NCI-H69 (cell line): ENCODE measurements at places on chromosomes 2 and 18.

DNA sequence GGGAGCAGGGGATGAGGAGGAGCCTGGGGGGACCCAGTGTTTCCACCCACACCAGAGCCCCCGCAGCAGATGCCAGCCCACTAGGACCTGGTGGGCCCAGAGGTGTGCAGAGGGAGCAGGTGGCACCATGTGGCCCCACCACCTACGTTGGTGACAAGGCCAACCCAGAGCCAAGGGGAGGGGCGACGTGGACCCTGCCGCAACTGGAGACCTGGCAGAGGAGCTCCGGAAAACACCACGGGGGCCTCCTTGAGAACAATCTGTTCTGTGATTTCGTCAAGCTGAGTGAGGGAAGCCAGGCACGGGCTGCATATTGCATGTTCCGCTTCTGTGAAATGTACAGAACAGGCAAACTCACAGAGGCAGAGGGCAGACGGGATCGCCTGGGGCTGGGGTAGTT is 49.1 kb upstream of the GPC1 start:
- no peak for DNase-seq

GRCh38 chr2:95056044-95056443 is 30.5 kb downstream of the MAL start:
- no peak for DNase-seq

- peak; percentile 36 for DNase-seq
These were observed 67.5 kb upstream of the MBOAT2 start for GRCh38 chr2:9071032-9071431.

DNA sequence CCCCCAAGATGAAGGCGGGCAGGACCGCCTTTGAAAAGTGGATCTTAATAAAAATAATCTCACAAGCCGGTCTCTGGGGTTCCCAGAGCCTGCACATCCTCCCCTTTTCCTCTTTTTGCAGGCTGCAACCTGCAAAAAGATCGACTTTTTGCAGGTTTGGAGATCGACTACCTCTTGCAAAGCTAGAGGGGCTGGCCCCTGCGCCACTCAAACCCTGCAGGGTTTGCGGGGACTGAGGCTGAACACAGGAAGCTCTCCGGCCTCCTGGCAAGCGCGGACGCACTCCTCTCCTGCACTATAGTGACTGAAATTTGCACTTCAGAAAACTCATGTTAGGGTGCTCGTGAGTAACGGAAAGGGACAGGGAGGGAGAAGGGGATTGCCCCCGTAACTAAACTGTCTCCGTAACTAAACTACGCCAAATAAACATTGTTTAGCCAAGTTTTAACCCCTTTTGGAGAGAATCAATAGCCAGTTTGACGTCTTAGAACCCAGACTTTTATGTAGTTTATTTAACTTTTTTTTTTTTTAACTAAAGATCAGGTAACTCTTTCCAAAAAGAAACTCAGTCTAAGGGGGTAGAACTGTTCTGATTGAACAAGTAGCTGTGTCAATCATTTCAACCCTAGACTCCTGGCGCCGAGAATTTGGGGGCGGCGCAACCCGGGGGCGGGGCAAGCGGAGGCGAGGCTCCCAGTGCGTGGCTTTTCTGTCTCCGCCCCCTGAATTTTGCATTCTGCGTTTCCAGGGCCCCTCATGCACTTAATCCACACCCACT is 2.5 kb downstream of the IGFBP5 start:
- peak; percentile 94 for DNase-seq

- no peak for DNase-seq
These were observed 217.0 kb upstream of the BOD1L2 start for GRCh38 chr18:56929886-56930285.

DNA sequence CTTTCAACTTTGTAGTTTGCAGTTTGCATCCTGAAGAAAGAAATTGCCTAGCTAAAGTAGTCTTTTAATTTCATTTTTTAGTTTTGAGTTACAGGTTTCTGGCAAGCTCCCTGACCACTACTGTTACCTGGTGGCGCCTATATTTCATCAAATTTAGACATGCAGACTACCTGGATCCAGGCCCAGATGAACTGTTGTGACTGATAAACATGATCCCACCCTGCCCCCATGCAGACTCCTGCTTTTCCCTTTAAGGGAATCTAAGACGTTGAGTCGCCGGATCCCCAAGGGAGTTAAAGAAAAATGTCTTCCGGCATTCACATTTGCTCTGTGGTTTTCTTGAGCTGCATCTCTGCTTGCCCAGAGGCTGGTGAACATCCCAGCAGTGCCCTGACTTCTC is 22.2 kb downstream of the METAP1D start:
- peak; percentile 61 for DNase-seq

GRCh38 chr2:64283641-64284361 is 139.6 kb upstream of the PELI1 start:
- peak; percentile 1 for DNase-seq

DNA sequence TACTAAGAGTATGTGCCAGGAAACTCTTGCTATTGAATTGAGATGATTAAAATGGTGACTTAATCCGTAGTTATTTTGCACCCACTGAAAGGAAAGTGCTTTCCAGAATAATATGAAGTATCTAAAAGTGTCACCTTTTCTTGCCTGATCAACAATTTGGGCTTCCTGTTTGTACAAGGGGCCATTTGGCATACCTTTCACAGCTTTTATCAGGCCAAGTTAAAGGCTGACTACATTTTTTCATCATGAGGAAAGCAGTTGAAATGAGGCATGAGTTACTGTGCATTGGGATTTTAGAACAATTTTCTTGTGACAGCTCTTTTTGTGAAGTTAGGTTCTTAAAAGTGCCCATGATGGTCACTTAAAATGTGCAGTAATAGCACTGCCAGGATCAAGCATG is 11.2 kb downstream of the TSN start:
- no peak for DNase-seq

- DNase-seq = no peak
These were observed 44.4 kb upstream of the ATL2 start for GRCh38 chr2:38421274-38422056.

- peak; percentile 53 for DNase-seq
These were observed 246.1 kb downstream of the EXOC6B start for GRCh38 chr2:72579591-72580180.

DNA sequence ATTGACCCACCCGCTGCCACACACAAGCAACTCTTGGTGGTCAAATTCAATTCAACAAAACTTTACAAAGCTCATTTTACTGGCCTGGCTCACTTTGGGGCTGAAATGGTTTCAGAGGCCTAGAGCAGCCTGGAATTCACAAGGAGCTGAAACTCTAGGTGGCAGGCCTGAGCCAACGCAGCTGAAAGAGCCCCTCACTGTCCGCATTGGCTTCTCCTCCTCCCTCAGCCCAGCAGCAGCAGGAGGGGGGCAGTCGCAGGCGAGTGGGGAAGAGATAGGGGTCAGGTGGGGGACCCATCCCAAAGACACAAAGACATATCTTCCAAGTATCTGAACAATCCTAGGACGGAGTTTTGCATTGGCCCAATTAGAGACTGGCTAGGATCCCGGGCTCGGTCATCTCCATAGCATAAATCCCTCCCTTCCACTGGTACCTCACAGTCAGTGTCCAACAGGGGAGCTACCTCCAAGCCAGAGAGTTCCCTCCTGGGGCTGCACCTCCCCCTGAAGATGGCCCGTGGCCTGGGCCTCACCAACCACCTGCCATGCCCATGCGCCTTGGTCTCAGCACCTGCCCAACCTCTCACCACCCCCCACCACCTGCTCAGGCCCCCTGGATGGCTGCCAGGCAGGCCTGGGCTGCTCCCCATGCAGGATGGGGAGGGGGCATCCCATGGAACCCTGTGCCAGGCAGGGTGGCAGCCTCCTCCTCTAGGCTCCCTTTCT is 113.4 kb downstream of the ZBTB7C start:
- peak; percentile 81 for DNase-seq
